ENCODE measurements at places on chromosomes 11 and 22.

DNA sequence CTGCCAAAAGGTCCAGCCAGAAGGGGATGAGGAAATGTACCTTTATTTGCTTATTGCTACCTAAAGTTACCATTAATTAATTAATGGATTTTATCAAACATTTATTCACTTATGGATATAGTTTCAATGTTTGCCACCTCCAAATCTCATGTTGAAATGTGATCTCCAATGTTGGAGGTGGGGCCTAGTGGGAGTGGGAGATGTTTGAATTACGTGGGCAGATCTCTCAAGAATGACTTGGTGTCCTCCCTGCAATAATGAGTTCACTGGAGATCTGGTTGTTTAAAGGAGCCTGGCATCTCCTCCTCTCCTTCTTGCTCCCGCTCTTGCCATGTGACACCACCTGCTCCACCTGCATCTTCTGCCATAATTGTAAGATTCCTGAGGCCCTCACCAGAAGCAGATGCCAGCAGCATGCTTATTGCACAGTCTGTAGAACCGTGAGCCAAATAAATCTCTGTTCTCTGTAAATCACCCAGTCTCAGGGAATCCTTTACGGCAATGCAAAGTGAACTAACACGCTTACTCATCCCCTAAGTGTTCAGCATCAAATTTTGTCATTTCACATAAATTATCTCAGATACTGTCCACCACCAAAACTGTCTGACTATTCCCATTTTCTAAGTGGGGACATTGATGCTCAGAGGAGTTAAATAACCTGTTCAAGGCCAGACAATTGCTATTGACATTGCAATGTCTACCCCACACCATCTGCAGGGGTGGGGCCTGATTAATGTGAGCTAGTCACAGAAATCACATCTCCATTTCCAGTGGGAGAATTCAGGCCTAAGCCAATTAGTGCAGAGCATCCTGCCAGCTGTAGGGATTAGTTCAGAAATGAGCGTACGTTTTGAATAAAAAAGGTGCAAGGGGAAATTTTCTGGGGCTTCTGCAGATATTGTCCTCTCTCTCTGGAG is 51.6 kb upstream of the SYN3 start:
- peak; percentile 73 for DNase-seq

DNA sequence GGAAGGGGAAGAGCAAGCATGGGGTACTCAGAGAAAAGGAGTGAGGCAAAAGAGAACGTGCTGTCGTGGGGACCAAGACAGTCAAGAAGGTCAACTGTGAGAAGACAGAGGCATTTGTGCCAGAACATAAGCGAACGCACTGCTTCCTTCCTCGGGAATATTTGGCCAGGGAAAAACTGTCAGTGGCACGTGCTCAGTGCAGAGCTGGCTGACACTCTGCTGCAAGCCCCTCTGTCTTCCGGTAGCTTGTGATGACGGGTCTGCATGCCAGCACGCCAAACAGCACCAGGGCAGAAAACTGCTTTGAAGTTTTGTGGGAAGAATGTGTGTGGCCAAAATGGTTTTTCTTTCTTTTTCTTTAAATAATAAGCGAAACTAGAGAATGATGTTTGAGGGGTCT is 60.6 kb downstream of the SMCO4 start:
- no peak for DNase-seq

DNA sequence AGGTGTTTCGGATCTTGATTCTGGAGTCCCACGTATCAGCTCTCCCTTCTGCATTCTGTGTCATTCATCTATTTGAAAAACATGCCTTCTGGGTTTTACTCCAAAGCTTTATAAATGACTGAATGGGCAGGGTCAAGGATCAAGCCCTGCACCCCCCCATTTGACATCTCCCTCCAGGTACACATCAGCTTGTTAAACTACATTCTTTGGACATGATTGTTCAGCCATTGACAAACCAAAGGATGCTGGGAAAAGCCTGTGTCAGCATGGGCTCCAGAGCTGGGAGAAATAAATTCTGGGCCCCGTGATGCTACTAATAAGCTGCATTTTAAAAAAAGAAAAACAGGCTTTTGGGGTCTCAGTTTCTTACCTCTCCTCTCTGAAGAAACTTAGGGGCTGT is 103.7 kb downstream of the DSCAML1 start:
- no peak for DNase-seq

DNA sequence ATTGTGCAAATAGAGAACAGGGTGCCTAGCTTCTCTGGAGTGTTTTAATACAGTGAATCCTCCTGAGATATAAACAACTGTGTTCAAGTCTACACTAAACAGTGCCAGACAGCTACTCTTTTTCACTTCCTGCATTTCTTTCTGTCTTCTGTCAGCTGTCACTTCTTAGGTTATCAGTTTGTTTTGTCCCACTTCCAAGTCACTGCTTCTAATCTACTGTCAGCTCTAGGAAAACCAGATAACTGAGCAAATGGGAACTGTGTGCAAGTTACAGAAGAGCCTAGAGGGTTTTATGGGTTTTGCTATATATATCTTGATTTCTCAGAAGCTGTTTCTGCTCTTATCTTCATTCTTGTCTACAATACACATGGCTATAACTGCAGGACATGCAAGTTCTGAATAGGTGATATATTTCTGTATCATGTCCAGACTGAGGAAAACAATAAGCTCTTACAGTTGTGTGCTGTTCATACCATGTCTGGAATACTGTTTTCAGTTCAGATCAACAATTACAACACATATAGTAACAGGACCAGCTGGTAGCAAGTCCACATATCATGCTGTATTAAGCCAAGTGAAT is 5.8 kb downstream of the PITPNB start:
- DNase-seq: no peak

GRCh38 chr11:121595717-121596161 is 143.0 kb upstream of the SORL1-AS1 start:
- DNase-seq: no peak

GRCh38 chr22:46931881-46932280 is 169.4 kb downstream of the TBC1D22A start:
- no peak for DNase-seq

DNA sequence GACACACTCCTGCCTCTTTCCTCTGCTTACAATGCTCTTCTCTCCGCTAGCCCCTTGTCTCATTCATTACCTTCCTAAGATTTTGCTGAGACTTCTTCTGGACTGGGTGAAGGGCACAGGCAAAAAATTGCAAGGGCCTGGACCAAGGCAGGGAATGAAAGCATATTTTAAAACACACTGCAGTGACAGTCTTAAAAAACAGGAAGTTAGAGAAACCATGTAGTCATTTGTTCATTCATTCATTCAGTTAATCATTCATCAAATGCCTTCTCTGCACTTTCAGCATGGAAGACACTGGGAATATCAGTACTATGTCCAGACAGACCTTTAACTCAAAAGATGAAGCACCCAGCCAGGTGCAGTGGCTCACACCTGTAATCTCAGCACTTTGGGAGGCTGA is 44.9 kb upstream of the SWAP70 start:
- no peak for DNase-seq

- no peak for DNase-seq
Observed at GRCh38 chr22:47801541-47802245, 1039.2 kb downstream of the TBC1D22A start.

DNA sequence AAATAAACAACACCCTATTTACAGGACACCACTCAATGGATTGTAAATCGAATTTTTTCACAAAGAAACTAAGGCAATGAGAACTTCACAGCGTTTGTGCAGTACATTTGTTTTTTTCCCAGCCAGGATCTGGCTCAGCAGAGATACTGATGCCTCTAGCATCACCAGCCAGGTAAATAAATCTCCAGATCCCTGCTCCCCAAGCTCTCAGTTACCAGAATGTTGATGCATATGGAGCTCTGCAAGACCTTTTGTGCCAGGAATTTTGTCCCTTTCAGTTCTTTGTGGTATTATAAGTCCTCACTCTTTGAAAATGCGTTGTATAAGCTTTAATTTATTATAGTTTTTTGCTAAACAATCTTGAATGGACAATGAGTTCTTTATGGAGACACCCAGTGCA is 137.6 kb downstream of the MSANTD4 start:
- DNase-seq: no peak

DNA sequence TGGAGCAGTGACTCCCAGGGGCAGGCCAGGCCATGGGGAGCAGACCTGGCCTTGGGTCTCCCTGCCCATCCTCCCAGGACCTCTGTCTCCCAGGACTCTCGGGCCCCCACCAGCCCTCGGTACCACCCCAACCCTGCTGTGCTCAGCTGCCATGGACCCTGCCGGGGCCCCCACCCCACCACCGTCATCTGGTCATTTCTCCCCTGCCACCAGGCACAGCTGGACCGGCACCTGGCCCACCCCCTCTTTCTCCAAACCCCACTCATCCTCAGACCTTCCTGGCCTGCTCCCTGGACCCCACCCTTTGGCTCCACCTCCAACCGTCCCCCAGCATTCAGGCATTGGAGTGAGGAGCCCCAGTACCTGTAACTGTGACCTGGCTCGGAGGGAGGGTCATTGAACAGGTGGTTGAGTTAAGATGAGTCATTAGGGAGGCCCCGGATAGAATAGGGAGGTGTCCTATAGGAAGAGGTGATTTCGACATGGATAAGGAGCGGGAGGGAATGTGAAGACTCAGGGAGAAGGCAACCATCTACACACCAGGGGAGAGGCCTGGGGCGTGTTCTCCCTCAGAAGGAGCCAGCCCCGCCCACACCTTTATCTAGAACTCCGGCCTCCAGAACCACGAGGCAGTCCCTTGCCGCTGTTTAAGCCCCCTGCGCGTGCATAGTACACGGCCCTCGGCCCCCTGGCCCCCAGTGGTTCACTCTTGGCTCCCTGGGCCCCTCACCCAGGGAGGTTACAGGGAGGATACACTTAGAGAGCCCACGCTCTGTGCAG is 1395.9 kb downstream of the BRD1 start:
- no peak for DNase-seq

- no peak for DNase-seq
Observed at GRCh38 chr11:130999992-131000770, 83.9 kb upstream of the SNX19 start.

DNA sequence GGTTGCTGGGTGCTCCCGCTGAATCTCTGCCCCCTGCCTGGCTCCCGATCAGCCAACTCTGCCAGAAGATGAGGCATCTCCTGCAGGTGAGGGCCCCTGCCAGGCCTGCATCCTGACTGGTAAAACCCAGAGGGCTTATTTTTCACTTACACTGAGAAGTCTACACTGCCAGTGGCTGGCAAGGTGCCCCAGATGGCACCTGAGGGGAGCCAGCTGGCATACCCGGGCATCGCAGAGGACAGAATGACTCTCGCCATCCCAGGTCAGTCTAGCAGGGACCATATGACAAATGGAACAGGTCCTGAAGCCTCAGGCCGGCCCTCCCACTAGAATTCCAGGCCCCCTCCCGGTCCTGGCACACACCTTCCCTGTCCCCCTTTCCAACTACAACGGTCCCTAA is 30.9 kb downstream of the MACROD1 start:
- DNase-seq: no peak

- no peak for DNase-seq
Observed at GRCh38 chr22:40982482-40983385, 31.6 kb downstream of the RBX1 start.

GRCh38 chr22:28884747-28885350 is 1.5 kb downstream of the ZNRF3 start:
- no peak for DNase-seq

DNA sequence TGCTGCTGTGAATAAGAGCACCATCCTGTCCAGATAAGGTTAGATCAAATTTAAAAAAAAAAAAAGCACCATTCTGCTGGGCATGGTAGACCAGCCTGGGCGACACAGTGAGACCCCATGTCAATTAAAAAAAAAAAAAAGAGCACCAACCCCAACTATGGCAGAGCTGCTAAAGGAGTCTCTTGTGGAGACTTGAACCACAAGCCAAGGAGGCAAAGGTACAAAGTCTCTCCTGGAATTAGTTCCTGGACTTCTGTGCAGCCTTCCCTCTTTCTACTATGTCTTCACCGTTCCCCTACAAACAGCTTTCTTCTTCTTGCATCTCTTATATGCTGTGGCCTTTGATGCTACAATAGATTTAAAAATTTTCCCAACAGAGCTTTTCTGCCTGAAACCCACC is 1.3 kb downstream of the PIK3C2A start:
- DNase-seq: no peak

DNA sequence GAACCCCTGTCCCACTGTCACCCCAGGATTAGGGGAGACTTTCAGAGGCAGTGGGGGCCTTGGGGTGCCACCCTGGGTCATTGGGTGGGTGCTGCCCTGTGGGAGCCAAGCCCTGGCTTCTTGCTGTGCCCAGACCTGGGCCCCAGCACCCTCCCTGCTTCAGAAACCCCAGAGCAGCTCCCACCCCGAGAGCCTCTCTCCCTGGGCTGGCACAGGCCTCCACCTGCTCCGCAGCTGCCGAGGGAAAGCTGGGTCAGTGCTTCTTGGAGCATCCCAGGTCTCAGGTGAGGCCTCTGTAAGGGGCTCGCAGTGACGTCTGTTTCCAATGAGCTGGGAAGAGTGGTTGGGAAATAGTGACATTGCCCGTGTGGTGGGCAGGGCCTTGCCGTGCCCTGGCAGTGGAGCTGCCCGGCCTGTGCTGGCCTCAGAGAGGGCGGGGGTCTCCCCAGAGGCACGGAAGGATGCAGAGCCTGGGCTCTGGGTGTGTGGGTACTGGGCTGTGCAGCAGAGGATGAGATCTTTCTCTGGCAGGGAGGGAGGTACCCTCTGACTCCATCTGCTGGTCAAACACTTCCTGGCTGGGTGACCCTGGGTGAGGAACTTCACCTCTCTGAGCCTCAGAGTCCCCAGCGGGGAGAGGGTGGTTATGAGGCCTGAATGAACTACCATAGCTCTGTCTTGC is 23.0 kb downstream of the C22orf23 start:
- DNase-seq: no peak

GRCh38 chr22:39173787-39174497 is 21.5 kb upstream of the CBX7 start:
- DNase-seq: no peak

- DNase-seq: peak; percentile 91
Observed at GRCh38 chr11:47355283-47356128, 3.0 kb upstream of the MYBPC3 start.

DNA sequence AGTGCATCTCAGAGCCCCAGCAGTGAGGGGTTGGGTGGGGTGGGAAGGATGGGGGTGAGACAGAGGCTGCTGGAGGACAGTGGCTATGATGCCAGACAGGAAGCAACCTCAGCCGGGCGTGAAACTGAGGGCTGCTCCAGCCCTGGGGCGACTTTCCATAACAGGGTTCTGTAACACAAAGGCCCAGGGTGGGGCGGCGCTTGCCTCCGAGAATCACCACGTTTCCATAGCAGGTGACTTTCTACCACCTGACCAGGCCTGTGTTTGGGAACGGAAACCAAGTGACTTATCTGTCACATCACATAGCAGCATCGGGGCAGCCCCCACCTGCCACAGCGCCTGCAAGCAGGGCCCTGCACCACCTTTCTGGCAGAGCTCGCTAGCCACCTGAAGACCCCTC is 85.8 kb downstream of the TRMU start:
- DNase-seq: no peak

- DNase-seq: no peak
Observed at GRCh38 chr11:109236696-109237095, 185.3 kb upstream of the C11orf87 start.

DNA sequence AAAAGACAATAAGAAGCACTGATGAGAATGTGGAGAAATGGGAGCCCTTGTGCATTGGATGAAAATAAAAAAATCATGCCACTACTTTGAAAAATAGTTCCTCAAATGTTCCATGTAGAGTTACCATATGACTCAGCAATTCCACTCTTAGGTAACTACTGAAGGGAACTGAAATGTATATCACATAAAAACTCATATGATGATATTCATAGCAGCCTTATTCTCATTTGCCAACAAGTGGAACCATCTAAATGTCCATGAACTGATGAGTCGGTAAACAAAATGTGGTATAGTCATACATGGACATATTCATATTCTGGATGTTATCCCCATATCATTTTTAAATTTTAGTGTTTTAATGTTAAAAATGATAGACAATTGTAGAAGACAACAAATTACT is 3.5 kb downstream of the KRTAP5-9 start:
- DNase-seq: no peak
